ENCODE measurements at places on chromosomes 1 and 21.
A peak's percentile ranks its signal among the peaks of the same experiment; 100 is the strongest.

GRCh38 chr1:69315416-69315815, 252.3 kb upstream of the LRRC7 start:
- no peak for DNase-seq

- no peak for DNase-seq
Measured at GRCh38 chr1:154326546-154327465, 1.5 kb downstream of the ATP8B2 start.

DNA sequence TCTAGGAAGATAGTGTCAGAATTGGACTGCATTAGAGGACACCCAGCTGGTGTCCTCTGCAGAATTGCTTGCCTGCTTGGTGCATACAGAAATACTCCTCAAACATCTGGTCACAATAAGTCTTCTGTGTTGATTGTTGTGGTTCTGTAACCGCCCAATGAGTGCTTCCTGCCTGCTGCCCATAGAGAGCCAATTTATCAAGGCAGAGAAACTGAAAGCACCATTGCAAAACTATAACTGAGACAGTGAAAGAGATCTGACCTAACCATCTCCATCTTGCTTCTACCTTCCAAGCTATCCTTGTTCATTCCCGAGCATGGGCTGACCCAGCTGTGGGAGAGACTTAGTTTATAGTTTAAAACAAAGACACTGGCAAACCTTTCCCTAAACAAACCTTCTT, 462.4 kb upstream of the RGS18 start:
- no peak for DNase-seq

DNA sequence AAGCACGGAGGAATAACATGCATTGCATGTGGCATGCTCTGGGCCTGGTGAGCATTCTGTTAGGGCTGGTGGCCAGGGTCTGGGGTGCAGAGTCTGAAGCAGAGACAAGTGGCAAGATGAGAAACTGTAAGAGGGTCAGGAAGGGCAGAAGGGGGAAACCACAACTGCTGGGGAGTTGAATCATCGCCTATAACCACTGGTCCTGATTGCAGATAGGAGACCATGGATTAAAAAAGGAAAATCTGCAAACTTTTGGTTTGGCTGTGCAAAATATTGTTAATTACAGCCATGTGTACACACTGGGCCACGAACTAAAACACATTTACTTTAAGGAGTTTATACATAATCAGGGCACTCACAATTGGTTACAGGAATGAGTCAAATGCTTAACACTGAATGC, 76.6 kb downstream of the TGFBR3 start:
- DNase-seq = no peak

GRCh38 chr1:107532318-107532717, 391.5 kb downstream of the NTNG1 start:
- no peak for DNase-seq

DNA sequence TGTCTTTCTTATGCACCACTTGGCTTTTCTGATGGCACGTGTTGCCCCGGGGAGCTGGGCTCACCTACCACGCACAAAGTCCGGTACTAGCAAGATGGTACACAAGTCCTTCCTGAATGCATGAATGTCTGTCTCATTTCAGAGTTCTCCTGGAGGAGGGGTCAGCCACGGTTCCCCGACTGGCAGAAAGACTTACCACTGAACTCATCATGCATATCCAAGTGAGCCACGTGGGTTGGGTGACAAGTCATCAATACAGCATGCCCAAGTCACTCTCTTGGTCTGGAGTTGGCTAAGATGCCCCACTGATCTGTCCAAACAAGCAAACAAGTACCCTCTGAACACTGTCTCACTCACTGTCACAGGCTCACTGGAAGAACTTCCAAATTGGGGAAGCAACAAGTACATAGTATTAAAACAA, 28.6 kb upstream of the MX1 start:
- DNase-seq = no peak

DNA sequence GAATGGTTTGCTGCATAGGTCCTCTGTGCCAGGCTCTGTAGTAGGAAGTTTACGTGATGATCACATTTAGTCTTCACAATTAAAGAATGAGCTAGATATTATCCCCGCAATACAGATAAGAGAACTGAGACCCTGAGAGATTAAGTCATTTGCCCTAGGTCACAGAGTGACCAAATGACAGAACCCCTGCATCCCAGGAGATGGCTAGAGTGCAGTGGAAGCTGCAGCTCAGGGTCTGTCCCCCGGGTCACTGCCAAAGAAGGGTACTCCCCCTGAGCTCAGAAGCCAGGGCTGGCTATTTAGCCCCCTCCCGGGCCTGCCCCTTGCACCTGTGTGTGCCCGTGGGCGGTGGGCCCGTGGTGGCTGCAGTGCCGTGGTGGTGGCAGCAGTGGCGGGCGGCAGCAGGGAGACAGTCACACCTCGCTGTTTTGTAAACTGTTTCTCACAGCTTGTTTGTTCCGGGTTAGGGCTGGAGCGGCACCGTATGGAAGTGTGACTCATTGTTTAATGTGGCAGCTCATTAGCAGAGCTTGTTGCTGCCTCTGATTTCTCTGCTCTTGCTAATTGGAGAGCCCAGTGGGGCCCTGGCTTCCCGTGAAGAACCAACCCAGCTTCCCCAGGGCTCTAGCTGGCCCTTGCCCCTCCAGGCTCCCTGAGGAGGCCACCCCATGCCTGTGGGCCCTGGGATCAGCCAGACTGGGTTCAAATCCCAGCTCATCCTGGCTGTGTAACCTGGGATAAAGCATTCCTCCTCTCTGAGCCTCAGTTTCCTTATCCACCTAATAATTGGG, 19.3 kb upstream of the FOXO6 start:
- DNase-seq = no peak

- peak; percentile 60 for DNase-seq
Measured at GRCh38 chr1:19643602-19644394, at the start of gene NBL1. Gene NBL1, plus strand, starts transcription at chr1:19644311. Its CDS starts 10,720 bp downstream, at chr1:19655031.

GRCh38 chr1:31374511-31375196, 1.8 kb upstream of the FABP3 start:
- no peak for DNase-seq

GRCh38 chr1:37890378-37891014, 31.1 kb upstream of the MTF1 start:
- no peak for DNase-seq
